NCI-H69 (cell line): ENCODE measurements at places on chromosomes 16 and 17.
A peak's percentile ranks its signal among the peaks of the same experiment; 100 is the strongest.

- peak; percentile 0 for DNase-seq
Observed at GRCh38 chr16:77457046-77457445, 22.2 kb upstream of the ADAMTS18 start.

DNA sequence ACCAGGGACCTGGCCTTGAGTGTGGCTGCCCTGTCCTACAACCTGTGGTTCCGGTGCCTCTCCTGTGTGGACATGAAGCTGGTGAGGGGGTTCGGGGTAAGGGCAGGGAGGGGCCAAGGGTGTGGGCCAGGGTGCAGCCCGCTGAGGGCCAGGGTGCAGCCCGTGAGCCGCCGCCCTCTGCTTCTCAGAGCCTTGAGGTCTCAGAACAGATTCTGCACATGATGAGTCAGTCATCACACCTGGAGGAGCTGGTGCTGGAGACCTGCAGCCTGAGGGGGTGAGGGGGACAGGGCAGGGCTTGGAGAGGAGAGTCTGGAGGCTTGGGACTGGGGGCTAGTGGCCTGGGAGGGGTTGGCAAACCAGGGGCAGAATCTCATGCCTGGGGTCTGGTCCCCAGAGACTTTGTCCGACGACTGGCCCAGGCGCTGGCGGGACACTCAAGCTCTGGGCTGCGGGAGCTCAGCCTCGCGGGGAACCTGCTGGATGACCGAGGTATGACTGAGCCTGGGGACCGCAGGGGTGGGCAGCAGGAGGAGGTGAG lies 2.2 kb downstream of the CARMIL2 start:
- no peak for DNase-seq

DNA sequence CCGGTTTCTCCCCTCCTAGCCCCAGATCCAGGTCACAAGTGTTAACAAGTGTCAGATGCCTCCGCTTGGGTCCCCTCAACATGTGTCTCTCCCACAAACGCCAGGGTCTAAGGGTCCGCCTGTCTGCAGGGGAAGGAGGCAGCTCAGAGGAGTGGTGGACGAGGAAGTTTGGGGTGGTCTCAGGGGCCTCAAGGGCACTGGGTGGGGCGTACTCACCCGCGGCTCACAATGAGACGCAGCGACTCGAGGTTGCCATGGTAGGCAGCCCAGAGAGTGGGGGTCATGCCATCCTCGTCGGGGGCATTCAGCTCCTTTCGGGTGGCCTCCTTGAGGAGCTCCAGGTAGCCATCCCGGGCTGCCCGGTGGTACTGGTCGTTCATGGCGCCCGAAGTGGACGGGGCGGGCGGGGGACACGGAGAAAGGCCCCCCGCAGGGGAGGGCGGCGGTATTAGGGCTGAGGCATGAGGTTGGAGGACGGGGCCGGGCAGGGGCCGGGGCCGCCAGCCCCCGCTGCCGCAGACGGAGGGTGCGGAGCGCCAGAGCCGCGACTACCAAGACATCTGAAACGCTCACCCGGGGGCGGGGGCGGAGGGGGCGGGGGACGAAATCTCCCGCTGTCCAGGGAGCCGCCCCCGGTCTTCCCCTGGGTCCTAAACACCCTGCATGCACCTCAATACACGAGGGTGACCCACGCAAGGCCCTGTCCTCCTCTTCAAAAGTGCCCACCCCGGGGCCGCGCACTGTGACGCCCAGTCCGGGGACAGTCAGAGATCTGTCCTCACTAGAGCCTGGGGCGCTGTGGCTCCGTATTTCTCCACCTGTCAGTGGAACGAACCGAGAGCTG lies at the start of gene USH1G:
USH1G (minus strand) TSS at position 562 of the 844 bp plus-strand sequence; CDS start at position 380, 182 bp downstream.
- peak; percentile 55 for DNase-seq

GRCh38 chr16:50386139-50386538 lies 17.4 kb upstream of the BRD7 start:
- no peak for DNase-seq

DNA sequence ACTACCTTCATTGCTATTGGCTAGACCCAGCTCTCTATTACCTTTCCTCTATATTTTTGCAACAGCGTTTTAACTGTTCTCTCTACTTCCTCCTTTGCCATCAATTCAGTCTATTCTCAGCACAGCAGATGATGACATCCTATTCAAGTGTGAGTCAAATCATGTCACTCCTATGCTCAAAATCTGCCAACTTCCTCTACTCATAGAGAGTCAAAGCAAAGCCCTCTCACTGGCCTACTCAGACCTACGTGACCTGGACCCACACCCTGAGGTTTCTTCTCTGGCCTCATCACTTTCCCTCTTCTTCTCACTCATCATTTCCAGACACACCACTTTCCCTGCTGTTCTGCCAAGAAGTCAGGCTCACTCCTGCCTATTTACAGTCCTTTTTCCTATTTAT lies 289.0 kb upstream of the AXIN2 start:
- DNase-seq, result no peak

DNA sequence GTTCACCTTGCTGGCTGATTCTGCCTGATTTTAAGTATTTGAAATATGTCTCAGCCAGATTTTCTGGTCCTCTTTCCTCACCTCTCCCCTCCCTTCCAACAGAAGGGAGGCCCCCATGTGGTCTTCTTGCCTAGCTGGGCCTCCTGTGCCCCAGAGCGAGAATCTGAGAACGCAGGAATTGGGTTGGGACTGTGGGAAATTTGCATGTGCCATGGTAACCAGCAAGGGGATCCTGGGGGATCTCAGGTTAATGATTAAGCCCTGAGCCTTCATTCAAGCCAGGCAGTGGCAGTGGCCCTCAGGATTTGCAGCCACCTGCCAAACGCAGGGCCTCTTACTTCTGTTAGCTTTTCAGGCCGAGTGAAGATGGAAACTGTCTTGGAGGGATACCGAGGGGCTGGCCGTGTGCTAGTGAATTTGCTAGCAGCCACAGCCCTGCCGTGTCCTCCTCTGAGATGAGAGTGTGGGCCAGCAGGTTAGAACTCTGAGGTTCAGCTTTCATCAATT lies 40.2 kb downstream of the KSR1 start:
- DNase-seq, result peak; percentile 82

DNA sequence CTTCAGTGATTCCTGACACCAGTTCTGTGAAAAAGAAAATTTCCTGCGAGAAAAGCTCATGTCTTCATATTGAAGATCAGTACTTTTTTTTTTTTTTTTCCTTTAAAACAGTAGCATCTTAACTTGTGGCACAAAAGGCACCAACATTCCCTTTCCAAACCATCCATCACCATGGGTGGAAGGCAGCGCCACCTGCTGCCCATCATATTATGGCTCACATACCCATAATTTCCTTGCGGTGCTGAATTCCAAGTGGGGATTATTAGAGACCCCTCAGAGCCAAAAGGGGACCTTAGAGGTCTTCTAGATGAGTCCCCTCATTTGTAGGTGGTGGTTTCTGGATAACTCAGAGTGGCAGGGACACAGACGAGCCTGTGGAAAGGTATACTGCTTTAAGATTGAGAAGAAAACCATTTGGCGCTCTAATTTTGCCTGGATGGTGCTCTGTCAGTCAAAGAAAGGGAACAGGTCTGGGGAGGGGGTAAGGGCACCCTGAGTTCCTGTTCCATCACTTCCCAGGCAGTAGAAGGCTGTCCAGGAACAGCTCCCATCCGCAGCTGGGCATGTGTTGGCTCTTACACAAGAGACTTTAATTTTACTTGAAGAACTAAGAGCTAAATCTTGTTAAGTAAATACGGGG lies 7.9 kb upstream of the SOST start:
- DNase-seq, result peak; percentile 58

DNA sequence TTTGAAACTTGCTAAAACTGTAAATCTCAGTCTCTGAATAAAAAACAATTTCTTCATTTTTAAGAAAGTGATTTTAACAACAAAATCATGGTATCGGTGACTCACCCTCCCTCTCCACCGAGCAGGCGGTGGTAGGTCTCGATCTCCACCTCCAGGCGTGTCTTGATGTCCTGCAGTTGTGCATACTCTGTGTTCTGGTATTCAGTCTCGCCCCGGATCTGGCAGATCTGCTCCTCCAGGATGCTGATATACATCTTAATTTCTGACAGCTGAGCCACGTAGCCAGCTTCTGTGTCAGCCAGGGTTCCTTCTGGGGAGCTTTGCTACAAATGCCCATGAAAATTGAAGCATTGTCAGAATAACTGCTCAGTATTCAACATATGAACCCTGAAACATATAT lies 15.4 kb upstream of the KRT24 start:
- DNase-seq, result no peak

GRCh38 chr16:22007159-22007508 lies 777 bp upstream of the MOSMO start:
- peak; percentile 51 for DNase-seq

GRCh38 chr16:48131201-48131935 lies 24.4 kb downstream of the ABCC12 start:
- peak; percentile 39 for DNase-seq

- DNase-seq, result peak; percentile 69
Observed at GRCh38 chr17:31803494-31804213, 55.4 kb downstream of the COPRS start.

DNA sequence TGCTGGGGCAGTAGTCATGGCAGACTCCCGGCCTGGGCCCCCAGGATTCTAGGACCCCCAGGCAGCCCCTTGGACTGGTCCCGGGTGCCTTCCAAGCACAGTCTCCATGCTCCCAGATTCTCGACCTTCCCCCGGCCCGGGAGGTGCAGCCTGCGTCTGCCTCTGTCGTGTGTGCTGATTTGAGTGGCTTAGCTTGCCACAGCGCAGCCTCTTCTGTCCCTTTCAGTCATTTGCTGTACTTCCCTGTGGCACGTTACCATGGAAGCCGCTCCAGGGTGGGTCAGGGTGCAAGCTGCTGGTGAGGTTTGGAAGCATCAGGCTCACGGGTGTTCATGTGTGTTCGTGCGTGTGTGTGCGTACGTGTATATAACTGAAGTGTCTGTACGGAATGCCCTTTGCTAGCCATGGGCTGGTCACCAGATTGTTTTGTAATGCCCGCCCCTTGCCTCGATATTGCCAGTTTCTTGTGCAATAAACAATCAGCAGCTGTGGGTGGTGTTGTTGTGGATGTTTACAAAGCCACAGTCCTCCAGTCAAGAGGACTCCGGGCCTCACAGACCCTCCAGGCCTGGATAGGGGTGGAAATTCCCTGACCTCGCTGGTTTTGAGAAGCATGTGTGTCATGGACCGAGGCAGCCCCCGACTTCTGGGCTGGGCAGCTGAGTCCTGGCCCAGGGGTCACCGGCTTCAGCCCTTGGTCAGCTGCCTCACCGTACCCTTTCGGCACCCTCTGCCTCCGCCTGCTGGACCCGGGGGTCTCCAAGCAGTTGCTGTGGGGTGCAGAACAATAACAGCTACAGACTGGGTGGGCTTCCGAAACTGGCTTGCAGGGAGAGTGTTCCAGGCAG lies 9.7 kb upstream of the CLEC18A start:
- no peak for DNase-seq

DNA sequence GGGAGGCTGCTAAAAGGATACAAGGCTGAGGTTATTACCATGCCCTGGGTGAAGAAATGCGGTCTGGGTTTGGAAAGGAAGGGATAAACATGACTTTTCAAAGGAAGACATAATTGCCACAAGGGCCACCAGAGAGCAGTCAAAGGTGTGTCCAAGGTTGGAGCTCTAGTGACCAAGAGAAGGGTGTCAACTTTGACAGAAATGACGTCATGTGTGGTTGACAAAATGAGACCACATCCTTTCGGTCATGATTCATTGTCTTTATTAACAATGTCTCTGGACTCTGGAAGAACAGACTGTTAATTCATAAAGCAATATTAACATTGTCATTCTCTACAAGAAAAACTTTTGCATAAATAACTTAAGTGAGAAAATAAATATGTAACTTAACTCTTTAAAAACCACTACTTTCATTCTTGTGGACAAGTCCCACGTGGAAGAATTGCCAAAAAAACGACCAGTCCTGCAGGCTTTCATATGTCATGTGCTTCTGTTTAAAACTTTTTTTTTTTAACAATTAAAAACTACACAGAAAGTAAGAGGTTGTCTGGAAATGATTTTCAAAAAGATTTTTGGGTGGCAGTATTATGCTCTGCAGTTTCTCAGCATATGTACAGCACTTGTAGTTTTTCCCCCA lies 5.0 kb downstream of the SOST start:
- no peak for DNase-seq

DNA sequence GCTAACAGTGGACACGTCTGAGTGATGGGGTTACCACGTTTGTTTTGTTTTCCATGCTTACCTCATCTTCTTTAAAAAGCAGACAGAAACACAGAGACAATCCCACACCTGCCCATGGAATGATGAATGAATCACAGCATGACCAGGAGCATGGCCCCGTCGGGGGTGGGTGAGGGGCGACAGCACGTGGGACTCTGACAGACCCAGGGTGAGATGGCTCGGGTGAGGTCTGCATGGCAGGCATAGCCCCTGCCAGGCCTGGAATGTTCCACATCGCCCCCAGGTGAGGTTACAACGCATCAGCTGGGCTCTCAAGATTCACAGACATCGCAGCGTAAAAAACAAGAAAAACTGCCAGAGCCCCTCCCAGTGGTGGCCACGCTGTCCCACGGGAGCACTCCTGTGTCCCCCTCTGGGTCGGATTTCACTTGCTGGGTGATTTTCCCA lies 18.1 kb downstream of the SLC7A5 start:
- DNase-seq, result no peak

GRCh38 chr16:6977291-6977690 lies 355.4 kb upstream of the RBFOX1 start:
- DNase-seq, result no peak

- no peak for DNase-seq
Observed at GRCh38 chr17:75692976-75693375, 25.8 kb downstream of the SAP30BP start.

DNA sequence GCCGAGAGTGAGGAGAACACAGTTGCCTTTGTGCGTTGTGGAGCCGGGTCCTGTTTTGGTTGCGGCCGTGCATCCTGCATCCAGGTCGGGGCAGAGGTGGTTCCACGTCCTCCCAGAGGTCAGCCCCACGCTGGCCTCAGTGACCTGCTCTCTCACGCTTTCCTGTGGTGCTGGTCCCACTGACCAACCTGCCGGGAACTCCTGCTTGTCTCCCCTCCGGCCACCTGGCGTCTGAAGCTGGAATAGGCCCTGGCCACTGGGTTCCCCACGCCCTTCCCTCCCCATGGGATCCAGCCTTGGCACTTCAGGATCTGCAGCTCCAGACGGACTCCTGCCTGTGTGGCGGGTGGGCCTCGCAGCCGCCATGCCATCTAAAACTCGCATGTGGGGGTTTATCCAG lies 85.5 kb upstream of the ZNF750 start:
- DNase-seq, result no peak

DNA sequence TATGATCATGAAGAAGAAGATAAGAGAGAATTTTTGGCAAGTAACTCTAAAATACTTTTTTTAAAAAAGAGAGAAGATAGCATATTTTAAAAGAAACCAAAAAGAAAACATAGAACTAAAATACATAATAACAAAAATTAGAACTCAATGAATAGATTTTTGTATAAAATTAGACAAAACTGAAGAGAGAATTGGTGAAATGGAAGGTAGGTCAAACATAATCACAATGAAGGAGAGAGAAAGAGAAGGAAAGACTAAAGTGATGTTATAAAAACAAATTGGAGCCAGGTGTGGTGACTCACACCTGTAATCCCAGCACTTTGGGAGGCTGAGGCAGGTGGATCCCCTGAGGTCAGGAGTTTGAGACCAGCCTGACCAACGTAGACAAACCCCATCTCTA lies 211.5 kb downstream of the AXIN2 start:
- DNase-seq, result no peak

GRCh38 chr16:75559564-75560372 lies 3.7 kb upstream of the TMEM231 start:
- DNase-seq, result peak; percentile 25
